ENCODE measurements at places on chromosomes 6 and 20.

DNA sequence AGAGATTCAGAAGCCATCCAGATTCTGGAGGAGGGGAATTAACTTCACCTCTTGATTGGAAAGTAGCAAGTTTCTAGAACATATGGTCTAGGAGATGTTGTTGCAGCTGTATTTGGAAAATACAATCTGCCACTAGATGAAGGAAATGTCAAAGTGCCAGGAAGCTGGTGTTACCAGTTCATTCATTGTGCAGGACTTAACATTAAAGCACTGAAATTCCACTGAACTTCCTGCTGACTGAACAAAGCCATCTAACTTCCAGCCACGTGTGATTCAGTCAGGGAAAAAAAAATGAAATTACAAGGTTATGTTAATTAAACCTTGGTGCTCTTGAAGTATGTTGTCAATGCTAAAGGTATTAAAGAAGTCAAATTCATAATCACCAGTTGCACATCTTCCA is 321.5 kb upstream of the SASH1 start:
- DNase-seq, result no peak

DNA sequence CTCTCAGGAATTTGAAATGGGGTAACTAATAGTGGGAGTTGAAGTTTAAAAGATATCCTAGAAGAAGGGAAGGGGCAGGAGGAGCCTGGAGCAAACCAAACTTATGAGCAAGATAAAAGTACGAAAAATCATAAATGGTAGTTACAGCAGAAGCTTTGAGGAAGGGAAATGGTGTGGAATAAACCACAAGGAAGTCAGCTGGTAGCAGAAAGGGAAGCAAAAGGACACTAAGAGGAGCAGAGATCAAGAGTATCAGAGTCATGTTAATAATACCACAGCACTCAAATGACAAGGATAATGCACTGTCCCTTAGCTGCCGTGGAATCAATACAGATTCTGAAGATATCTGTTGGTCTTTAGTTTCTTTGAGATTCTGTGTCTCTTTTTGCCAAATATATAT is 44.9 kb upstream of the CCDC28A start:
- no peak for DNase-seq

DNA sequence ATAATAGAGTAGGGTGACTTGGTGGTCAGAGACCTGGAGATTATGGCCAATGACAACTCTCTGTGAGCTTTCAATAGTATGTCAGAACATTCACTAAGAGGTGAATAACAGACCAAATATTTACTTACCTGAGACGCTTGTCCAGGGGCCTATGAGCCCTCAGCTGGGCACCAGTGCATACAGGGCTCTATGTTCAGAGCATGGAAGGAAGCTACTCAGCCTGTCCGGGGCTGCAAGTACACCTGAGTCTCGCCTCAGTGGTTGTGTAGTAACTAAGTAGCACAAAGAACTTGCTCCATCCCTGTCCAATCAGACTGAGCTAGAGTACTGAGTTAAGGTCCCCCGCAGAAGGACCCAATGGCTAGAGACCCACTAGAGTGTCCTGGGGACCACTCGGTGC is 11.6 kb upstream of the SCGN start:
- no peak for DNase-seq

DNA sequence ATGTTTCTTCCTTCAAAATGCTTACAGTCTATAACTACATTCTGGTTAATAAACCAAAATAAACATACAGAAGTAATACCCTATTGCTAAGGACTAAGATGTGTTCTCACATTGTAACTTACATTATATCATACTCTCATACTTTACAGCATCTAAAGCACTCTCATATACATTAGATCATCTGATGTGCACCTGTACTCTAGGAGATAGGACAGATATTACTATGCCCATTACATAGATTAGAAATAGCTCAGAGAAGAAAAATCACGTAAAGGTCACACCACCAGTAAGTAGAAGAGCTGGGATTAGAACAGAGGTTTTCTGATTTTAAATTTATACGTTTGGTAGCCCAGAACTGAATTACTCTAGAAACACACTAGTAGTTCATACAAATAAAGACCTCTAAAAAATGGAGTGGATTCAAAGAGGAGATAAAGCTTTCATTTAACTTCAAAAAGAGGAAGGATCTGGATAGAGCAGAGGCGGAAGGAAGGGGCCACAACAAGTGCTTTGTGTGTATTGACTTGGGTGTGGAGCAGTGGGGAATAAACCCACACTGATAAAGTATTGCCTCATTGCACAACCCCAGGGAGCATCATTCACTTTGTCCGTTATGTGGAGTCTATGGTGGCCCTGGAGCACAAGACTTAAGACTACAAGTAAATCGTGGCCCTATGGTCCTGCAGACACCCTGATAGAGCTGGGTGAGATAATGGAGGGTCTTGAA is 30.9 kb downstream of the SLC2A12 start:
- DNase-seq, result no peak

GRCh38 chr6:16540804-16541752 is 220.2 kb downstream of the ATXN1 start:
- no peak for DNase-seq

- peak; percentile 66 for DNase-seq
Measured at GRCh38 chr20:46307139-46307998, 929 bp downstream of the CDH22 start.

DNA sequence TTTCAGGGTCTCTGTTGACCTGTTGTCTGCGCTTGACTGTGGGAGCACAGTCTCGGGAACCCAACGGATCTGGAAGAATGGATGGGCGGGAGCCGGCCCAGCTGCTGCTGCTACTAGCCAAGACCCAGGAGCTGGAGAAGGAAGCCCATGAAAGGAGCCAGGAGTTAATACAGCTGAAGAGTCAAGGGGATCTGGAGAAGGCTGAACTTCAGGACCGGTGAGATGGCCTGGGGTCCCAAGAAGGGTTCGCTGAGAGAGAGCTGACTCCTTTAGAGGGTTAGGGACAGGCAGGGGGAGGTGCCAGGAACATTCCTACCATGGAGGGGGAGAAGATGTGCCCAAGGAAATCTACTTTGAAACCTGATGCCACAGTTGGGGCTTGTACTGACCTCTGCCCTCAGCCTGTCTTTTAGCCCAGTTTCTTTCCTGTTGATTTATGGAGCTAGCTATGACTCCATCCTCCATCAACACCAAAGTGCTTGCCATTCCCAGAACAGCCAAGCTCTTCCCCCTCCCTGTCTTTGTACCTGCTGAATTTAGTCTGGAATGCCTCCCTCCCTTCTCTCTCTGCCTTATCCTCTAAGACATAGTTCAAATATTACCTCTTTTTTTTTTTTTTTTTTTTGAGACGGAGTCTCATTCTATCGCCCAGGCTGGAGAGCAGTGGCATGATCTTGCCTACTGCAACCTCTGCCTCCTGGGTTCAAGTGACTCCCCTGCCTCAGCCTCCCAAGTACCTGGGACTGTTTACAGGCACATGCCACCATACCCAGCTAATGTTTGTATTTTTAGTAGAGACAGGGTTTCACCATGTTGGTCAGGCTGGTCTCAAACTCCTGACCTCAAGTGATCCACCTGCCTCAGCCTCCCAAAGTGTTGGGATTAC is 12.2 kb downstream of the CEP250 start:
- DNase-seq, result no peak

DNA sequence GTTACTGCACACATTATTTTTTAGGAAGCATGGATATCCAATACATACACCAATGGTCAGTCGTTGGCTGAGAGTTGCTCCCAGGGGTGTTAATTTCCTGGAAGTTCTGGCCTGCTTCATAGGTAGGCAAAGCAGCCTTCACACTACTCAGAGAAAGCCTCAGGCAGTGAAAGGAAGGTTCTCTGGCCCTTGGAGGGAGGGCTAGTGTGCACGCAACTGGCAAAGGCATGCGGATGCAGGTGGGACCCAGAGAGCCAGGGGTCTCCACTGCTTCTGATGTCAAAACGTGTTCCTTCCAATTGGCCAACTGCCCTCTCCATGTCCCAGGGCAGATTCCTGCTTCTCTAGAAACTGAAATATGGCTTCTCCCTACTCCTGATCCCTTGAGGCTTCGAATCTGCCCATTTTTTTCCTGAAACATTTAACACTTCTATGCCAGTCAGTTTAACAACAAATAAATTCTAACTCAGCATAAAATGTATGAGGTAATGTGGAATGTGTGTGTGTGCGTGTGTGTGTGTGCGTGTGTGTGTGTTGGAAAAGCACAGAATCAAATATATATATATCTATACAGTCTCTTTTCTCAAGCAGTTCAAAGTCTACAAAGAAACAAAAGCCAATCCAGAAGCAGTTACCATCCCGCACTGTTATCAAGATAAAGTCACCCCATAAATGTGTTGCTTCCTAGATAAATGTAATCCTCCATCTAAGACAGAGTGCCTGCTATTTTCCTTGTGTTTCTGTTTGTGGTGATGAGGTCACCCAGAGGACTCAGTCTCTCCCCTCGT is 94.0 kb upstream of the HIVEP1 start:
- DNase-seq, result no peak

DNA sequence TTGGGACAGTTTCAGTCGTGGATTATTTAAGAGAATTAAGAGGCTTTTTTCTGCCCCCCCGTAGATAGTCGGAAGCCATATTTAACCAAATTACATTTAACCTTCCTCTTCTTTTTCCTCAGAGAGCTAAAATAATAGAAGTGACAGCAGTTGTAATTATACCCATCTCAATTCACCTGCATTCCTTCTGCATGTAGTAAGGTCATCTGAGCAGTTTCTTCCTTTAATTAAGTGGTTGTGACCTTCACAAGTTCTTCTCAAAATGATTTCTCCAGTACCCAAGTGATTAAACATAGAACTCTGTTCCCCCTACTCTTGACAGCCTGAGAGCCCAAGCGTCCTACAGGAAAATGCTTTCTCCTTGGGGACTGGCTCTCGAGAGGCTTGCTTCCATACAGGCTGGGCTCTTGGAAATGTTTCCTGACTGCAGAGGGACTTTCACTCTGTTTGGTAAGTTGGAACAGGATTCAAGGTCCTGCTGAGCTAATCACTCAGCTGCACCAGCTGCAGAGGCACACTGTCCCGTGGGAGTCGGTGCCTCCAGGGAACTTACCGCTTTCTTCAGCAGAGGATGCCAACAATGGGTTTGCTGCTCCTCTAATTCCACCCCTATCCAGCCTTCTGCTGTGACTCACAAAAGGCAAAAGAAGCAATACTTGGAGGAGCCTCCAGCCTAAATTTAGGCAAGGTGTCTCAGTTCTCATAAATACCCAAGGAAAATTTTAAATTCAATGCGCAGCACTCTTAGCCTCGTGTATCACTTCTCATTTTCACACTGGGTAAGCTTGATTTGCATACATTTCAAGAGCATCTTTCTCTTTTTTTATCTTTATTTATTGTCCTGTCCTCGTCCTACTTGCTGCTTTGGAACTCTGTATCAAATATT is 414.9 kb downstream of the KIF16B start:
- DNase-seq, result no peak

GRCh38 chr6:35562060-35562459 is 49.4 kb upstream of the TULP1 start:
- DNase-seq, result no peak

- DNase-seq, result peak; percentile 82
Measured at GRCh38 chr6:81753711-81754577, 1.5 kb upstream of the TENT5A start.

DNA sequence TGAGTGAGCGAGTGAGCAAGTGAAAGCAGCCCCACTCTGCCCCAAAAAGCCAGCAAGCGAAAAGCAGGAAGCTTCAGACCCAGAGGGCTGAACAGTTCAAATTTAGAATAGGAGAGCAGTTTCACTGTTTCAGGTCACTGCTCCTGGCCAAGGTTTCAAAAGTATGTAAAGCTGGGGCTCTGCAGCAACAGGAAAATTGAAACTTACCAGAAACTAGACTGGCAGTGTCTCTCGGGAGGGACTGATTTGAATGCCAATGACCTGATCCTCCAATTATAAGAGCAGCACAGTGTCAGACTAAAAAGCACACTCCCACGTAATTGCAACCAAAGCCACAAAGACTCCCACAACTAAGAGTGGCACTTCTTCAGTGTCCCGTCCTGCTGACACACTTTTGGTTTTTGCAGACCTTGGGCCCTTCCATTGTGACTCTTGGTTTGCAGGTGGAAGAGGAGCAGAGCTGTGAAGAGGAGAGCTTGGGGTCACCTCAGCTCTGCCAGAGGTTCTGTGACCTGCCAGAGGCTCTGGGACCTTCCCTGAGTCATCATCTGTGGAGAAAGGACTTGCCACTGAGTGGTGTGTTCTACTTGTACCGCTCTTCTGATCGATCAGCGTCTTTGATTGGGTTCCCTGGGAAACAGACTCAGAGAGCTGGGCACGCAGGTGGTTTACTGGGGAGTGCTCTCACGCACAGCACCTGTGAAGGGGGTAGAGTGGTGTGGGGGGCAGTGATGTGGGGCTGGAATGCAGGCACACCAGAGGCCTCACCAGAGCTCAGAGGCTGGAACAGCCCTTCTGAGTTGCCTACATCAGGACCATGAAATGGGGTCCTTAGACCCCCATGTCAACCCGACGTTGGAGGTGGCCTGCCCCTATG is 52.7 kb upstream of the PTGIS start:
- no peak for DNase-seq

DNA sequence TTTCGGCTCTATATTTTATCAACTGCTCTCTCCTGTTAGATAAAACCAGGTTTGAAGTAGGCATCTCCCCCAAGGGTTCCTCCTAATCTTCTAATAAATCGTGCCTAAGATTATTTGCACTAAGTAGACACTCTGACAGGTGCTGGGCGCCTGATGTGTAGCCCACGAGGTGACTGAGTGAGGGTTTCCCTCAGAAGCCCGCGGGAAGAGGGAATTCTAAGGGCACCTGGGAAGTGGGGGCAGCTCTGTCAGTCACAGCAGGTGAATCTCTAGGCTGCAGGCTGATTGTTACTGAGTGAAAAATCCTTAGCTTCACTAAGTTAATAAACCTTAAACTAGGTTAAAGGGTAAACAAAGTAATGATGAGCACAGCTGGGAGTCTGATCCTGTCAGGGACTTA is 68.2 kb downstream of the PXDC1 start:
- DNase-seq, result no peak

DNA sequence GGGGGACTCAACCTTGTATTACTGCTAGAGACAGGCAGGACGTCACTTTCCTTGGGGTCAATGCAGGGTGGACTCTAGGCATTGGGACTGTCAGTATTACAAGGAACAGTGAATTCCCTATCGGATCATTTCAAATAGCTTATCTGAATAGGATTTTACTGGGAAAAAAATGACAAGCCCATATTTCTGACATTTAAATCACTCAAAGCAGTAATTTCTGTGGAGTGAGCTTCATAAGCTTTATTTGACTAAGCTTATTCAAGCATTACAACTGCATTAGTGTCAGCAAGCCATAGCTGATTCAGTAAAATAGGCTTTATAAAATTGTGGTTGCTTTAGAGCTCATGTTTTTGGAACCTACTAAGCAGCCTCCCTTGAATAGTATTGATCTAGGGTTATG is 44.3 kb downstream of the TRDN start:
- DNase-seq, result no peak

Data from T-cell (primary cell).